Kidney (tissue), 22 donors: ENCODE measurements at places on chromosomes 6 and 20. TPM values are rescaled to one million over a fixed set of nuclear protein-coding genes. Genes with fewer than 3 reads are reported as not detected.
A peak's percentile ranks its signal among the peaks of the same experiment; 100 is the strongest.

GRCh38 chr6:36839749-36840431 is 646 bp upstream of the CPNE5 start:
- no peak for DNase-seq

GRCh38 chr6:53412021-53412715 is 63.4 kb upstream of the ELOVL5 start:
- DNase-seq: no peak

DNA sequence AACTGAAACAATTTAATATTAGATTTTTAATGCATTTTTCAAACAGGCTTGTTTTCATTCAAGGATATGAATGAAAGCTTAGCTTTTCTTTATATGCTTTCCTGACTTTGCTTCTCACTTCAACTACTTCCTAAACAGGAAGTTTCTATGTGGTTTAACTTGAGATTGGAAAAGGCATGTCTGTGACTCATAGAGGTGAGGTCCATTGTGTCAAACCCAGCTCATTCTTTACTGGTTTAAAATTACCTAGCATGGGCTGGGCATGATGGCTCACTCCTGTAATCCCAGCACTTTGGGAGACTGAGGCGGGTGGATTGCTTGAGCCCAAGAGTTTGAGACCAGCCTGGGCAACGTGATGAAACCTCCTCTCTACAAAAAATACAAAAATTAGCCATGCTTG is 34.4 kb downstream of the EFHC1 start:
- DNase-seq: no peak

The RAB32 gene
- 19.9 TPM for total RNA-seq

DNA sequence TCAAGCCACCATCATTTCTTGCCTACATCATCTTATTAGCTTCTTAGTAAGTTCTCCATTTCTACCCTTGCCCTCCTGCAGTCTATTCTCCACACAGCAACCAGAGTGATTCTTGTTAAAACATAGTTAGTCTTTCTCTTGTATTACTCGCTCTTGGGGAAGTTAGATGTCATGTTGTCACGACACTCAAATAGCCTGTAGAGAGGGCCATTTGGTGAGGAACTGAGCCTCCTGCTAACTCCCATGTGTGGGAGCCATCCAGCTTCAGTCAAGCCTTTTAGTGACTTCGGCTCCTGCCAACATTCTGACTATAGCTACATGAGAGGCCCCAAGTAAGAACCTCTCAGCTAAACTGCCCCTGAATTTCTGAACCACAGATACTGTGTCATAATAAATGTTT is 395.4 kb downstream of the CDC5L start:
- no peak for DNase-seq

DNA sequence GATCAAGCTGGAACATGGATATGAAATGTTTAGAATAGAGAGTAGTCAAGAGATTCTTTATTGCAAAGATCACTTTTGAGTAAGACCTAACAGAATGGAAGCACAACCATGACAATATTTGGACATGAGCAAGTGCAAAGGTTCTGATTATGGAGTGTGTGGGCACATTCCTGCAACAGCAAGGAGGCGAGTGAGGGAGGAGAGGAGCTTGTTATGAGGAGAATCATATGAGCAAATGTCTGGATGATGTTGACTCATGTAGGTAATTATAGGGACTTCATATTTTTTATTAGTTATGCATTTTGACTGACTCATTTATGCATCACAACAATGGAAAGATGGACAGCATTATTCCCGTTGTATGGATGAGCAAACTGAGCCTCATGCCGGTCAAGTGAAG is 100.8 kb upstream of the SLC35B3 start:
- DNase-seq: no peak

- no peak for DNase-seq
Observed at GRCh38 chr20:47125508-47125757, 230.8 kb downstream of the EYA2 start.

DNA sequence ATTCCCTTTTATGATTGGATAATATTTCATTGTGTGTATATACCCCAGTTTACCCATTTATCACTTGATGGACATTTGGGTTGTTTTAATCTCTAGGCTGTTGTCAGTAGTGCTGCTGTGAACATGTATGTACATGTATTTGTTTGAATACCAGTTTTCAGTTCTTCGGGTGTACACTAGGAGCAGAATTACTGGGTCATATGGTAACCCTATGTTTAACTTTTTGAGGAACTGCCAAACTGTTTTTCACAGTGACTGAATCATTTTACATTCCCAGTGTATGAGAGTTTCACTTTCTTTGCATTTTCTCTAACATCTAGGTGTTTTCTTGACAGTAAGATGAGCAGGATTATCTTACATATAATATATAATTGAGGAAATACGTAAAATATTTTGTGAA is 44.7 kb upstream of the ADIG start:
- no peak for DNase-seq

GRCh38 chr6:137313928-137314855 is 95.0 kb upstream of the IFNGR1 start:
- DNase-seq: peak; percentile 76

The SGK2 gene
- 42.9 TPM for total RNA-seq

GRCh38 chr6:129134535-129134934 is 251.6 kb downstream of the LAMA2 start:
- no peak for DNase-seq

DNA sequence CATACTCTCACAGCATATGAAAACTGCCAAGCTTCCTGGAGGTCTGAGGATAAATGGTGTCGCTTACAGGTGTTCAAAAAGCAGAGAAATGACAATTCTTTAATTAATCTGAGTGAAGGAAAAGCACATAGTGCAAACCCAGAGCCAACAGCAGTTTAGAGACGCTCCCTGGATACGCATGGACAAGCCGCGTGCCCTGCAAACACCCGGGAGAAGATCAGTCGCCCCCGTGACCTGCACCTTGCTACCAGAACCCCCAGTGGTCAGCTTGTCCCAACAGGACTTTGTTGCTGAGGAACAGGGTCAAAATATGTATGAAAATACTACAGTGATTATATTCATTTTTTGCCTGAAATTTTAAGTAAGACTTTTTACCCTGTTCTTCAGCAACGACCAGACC is 93.9 kb downstream of the PSMG4 start:
- DNase-seq: no peak

The THBD gene
- total RNA-seq: 48.1 TPM

DNA sequence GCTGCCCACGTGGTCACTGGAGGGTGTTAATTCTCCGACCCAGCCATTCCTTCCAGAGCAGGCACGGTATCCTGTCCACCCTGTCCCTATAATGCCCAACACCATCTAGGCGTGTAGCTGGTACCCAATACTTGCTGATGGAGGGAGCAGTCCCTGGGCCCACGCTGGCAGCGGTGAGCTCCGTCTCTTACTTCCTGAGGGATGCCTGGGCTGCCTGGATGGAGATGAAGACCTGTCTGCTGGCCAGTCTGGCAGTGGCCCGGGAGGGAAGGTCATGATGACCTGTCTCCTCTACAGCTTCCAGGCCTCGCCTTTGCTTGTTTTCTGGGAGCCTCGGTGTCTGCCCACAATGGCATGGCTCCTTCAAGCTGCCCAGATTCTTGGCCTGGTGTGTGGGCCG is 297.9 kb upstream of the SUPT3H start:
- DNase-seq: no peak

GRCh38 chr6:1636971-1637871 is 27.5 kb downstream of the FOXC1 start:
- DNase-seq: no peak

- DNase-seq: peak; percentile 83
Observed at GRCh38 chr6:3749977-3750316, 1.6 kb downstream of the PXDC1 start.

GRCh38 chr20:43899274-43900120 is 15.2 kb upstream of the TOX2 start:
- DNase-seq: peak; percentile 33

DNA sequence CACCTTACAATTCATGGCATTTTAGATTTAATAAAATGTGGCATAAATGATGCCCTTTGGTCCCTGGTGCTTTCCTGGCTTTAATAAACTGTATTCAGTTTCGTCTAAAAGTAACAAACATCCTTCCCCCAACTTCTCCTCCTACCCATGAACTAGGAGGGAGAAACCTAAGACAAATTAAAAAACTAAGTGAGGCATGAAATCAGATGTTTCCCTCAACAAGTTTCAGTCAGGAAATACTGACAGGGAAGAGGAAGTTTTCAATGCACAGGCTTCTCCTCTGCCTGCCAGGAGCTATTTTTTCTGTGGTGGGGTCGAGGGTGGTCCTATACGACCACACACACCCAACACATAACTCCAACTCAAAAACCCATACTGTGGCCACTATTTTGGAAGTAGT is 10.0 kb downstream of the HBS1L start:
- DNase-seq: peak; percentile 44

DNA sequence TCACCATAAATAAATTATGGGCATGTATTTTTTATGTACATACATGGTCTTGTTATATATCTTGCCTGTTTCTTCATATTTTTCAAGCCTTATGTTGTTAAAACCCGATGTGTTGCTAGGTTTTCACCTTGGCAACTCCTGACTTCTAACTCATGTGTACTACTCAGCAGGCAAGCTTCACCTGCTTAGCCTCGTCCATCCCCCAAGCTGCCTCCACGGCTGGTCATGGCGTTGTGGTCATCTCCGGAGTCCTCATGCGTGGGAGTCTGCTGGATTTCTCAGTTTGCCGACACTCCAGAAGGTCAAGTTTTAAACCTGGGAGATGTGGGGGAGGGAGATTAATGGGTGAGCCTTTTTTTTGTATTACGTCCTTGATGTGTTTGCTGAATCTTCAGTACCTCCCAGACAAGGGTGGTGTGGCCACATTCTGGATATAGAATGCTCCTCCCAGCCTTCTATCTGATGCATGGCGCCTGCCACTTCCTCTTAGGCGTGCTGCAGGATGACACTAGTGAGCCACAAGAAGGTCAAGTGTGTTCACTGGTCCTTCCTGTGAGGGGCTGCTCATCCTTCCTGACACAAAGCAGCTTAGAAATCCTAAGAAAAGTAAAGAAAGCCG is 26.6 kb upstream of the EDN3 start:
- peak; percentile 55 for DNase-seq

- DNase-seq: no peak
Observed at GRCh38 chr6:143965503-143966171, 42.4 kb downstream of the PLAGL1 start.

The HLA-DRB5 gene
- total RNA-seq: 2.8 TPM

The SF3B5 gene
- 101 TPM for total RNA-seq

DNA sequence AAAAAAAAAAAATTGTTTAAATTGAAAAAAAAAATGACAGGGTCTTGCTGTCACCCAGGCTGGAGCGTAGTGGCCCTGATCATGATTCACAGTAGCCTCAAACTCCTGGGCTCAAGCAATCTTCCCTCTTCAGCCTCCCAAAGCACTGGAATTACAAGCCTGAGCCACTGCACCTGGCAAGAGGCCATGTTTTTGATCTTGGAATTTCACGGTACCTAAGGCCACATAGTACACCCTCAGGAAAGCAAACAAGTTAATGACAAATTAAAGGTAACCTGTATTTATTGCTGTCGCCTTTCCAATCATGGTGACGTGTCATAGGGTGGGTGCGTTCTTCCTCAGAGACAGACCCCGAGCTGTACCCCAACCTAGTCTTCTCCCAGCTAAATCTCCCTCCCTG is 79.2 kb downstream of the LINC00237 start:
- peak; percentile 32 for DNase-seq

The ASCC3 gene
- 31.7 TPM for total RNA-seq

- no peak for DNase-seq
Observed at GRCh38 chr6:8172530-8172929, 70.2 kb upstream of the EEF1E1 start.

DNA sequence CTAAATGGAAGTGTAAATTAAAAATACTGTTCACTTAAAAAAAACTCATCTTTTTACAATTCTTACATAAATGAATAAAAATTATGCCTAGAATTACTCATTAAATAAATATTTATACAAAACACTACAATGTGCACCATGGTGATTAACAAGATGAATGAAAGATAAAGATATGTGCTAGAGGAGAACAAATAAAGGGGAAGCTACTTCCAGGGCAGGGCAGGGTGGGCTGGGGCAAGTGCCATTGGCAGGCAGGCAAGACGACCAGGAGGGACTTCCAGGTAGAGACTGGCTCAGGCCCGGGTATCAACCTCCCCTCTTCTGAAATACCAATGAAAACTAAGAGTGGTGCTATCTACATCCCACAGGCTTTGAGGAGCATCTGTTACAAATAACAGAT is 20.4 kb downstream of the PREP start:
- no peak for DNase-seq

The PLAGL1 gene
- 23.6 TPM for total RNA-seq

The GID8 gene
- 37.3 TPM for total RNA-seq

- DNase-seq: peak; percentile 99
Observed at GRCh38 chr20:50731055-50731929, at the start of gene PARD6B. Gene PARD6B (plus strand): TSS chr20:50731580. CDS start chr20:50731787, 207 bp downstream.

- DNase-seq: peak; percentile 30
Observed at GRCh38 chr6:818196-818595, 125.3 kb upstream of the EXOC2 start.

GRCh38 chr6:43092635-43093034 is 16.5 kb downstream of the PTK7 start:
- DNase-seq: no peak

The SRC gene
- 70.0 TPM for total RNA-seq

DNA sequence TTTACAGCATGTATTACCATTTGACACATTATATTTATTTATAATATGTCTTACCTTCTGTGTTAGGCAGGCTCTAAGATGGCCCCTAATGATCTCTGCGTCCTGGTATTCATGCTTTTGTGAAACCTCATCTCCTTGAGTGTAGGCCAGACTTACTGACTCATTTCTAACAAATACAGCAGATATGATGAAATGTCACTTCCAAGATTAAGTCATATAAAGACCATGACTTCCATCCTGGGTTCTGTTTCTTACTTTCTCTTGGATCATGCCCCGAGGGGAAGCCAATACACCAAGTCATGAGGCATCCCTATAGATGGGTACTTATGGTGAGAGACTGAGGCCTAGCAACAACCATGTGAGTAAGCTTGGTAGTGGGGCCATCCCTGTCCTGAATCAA is 30.2 kb downstream of the ZHX3 start:
- no peak for DNase-seq

The FBXO9 gene
- total RNA-seq: 94.7 TPM

DNA sequence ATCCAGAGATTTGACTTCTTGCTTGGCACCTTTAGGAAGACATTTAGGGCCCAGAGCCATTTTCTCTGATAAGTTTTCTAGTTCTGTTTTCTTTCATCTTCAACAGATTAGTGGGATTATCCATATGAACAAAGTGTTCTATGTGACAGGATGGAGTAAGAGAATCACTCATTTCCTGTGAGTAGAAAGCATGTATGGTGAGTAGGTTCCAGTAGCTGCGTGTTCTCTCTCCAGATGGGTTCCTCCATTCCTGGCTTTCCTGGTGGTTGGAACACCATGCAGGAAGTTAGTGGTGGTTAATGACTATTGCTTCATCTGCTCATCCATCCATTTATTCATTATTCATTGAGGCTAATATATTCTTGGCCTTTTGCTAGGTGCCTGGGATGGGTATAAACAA is 54.0 kb downstream of the EFCAB8 start:
- DNase-seq: no peak

The C20orf144 gene
- total RNA-seq: 0.16 TPM

The SLC12A5 gene
- 2.0 TPM for total RNA-seq

- DNase-seq: no peak
Observed at GRCh38 chr20:13166011-13166410, 55.1 kb upstream of the ISM1 start.
